ENCODE measurements at places on chromosomes 2 and 18.

- no peak for DNase-seq
Observed at GRCh38 chr18:48892146-48892855, 58.5 kb downstream of the SMAD7 start.

GRCh38 chr2:220674033-220674432 lies 898.1 kb downstream of the EPHA4 start:
- DNase-seq = no peak

DNA sequence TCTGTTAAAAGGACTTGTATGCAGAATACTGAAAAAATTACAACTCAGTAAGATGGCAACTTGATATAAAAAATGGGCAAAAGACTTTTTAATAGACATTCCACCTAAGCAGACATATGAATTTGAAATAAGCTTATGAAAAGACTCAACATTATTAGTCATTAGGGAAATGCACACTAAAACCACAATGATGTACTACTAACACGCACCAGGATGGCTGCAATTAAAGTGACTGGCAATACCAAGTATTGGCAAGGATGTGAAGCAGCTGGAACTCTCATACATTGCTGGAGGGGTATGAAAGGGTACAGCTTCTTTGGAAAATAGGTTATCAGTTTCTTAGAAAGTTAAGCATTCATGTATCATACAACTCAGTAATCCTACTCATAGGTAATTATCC lies 3.2 kb upstream of the ENOSF1 start:
- DNase-seq = peak; percentile 49

DNA sequence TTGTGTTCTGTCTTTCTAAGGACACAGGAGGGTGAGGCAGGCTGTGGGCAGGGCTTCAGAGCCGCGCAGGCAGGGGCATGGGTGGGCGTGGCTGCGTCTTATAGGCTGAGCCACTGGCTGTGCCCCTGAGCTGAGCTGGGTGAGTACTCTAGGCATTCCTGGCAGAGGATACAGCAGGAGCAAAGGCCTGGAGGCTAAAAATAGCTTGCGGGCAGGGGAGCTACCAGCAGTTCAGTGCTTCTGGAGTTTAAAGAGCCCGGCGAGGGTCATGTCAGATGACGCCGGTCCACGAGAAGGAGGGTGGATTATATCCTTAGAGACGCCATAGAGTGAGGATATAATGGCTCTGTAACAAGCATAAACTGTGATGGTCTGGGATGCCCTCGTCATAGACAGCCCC lies 31.5 kb upstream of the PDIA6 start:
- DNase-seq = peak; percentile 47

DNA sequence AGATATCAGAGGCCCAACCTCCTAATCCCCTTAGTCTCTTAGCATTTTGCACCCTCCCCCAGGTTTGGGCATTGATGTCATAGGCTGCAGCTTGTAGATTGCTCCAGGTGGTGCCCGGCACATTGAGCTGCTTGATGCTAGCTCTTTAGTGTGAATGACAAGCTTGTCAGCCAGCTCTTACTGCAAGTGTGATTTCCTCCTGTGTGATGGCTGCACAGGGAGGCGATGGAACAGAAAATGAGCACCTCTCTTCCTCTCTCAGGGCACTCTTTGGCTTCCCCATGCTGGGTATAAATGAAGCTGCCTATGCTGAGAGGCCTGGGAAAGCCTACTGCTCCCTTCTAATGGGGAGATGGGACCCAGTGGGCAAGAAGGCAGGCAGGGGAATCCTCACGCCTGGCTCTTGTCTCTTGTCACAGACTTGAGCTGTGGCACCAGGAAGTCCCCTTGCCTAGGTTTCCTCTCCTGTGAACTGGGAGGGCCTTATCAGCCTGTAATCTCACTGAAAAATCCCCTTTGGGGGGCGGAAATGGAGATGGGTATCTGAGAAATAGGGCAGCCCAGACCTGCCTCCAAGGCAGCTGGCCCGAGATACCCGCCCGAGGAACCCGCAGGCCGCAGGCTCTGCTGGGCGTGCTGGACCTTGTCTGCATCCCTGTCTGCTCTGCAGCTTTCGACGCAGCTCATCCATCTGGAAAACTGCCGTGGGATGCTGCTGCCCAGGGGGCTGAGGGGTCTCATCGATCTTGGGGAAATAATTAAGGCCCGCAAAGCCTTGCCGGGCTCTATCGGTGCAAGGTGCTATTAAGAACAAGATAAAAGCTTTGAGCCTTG lies 163.5 kb upstream of the CXCR4 start:
- no peak for DNase-seq

DNA sequence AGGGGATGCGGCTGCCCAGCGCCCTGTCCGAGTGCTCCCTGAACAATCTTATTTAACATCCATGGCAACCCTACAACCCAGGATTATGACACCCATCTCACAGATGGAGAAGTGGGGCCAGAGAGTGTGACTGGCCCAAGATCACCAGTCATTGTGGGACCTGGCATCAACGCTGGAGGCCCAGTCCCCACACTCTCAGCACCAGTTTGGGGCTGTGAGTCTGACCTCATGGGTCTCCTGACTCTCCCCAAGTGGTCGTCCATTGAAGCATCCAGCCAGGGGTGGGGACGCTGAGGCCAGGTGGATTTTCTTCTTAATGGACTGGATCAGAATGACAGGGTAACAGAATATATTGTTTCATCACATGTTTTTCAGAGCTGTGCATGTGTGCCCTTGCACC lies 24.5 kb downstream of the MAL start:
- no peak for DNase-seq

GRCh38 chr2:119013671-119014070 lies 71.7 kb downstream of the MARCO start:
- DNase-seq = no peak

GRCh38 chr2:8306530-8307351 lies 375.1 kb upstream of the ID2 start:
- DNase-seq = no peak

- no peak for DNase-seq
Observed at GRCh38 chr2:56053679-56054078, 130.1 kb upstream of the EFEMP1 start.

- DNase-seq = no peak
Observed at GRCh38 chr18:50114448-50114847, 80.5 kb downstream of the MYO5B start.

GRCh38 chr2:9394816-9395215 lies 28.5 kb downstream of the ITGB1BP1 start:
- no peak for DNase-seq

DNA sequence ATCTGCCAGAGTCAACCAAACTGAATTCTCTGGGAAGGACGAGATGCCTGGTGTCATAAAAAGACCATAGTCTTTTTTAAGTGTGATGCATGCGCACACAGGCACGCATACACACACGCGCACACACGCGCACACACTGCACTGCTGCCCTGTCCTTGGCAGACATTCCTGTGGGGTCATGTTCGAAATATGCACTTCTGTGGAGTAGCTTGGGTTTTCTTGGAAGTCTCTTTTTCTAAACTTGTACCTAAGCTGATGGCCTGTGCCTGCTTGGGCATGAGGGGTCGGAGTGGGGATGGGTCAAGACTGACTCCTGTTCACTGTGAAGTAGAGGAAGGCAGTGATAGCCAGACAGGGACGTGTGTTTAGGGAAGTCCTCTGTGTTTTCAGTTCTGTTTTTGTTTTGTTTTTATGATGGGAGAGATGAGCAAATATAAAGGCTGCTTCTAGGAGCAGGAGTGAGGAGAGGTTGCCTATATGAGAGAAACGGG lies 4.0 kb upstream of the RMC1 start:
- DNase-seq = no peak

- DNase-seq = peak; percentile 90
Observed at GRCh38 chr2:70301344-70302194, at the start of gene FAM136A. FAM136A (minus strand) TSS chr2:70302067; CDS start chr2:70302011, 56 bp downstream.

- no peak for DNase-seq
Observed at GRCh38 chr2:196230061-196230854, 58.9 kb upstream of the STK17B start.

All from AG08395 (cell line).